ENCODE measurements at places on chromosomes 12 and 14.

- DNase-seq: no peak
- H3K4me1 ChIP-seq: no peaks in the 10 kb centered on the region
- H3K36me3 ChIP-seq: no peaks in the 10 kb centered on the region
- no peak overlapping the region for H3K4me3 ChIP-seq
- H3K27ac ChIP-seq: no peak overlapping the region
Observed at GRCh38 chr12:10457760-10458159, 4.6 kb upstream of the KLRC1 start.

DNA sequence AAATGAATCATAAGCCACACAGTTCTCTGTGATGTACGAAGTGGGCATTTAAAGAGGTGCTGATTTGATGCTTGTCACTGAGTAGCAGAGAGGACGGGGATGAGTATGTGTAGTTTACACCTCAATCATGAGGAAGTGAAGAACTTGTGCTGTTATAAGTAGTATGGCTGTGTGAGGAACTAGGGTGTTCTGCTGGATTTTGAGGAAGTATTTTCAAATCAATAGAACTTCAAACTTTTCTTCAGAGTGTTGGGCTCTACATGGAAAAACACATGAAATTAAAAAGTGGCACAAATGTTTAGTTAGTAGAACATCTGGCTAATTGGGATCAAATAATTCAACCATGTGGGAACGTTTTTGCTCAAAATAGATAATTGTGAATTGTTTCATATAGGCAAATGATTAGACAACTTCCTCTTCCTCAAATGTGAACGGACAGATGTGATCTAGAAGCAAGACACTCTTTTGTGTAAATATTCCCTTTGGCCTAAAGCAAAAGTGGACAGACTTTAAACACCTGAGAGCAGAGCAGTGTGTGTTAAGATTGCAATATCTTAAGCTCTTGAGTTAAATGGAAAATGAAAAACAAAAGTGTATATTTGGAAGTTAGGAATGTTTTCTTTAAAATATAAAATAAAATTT is 168.5 kb downstream of the NAV3 start:
- H3K27me3 ChIP-seq: no peaks in the 10 kb centered on the region
- no peaks in the 10 kb centered on the region for H3K4me1 ChIP-seq
- no peak overlapping the region for H3K27ac ChIP-seq

DNA sequence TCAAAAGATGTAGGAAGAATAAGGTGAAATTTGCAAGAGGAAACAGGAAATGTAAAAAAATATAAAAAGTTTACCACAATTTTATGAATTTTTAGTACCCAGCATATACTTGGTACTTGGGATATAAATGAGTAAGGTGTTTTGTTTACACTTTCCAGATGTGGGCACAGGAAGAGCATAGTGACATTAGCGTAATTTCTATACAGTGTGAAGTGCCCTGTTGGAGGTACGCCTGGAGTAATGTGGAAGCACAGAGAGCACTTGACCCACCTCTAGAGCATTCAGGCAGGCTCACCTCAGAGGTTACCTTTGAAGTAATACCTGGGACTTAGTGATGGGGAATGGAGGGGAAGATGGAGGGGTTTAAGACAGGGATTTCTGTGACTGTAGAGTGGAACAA is 89.5 kb downstream of the AEBP2 start:
- peaks cover 7% of the 10 kb centered on the region for H3K36me3 ChIP-seq
- H3K27ac ChIP-seq: no peak overlapping the region
- no peaks in the 10 kb centered on the region for H3K27me3 ChIP-seq
- no peak overlapping the region for H3K4me3 ChIP-seq
- DNase-seq: no peak
- no peaks in the 10 kb centered on the region for H3K4me1 ChIP-seq

GRCh38 chr14:103126873-103127304 is 3.6 kb downstream of the TNFAIP2 start:
- H3K4me3 ChIP-seq: no peak overlapping the region
- no peak overlapping the region for H3K27ac ChIP-seq
- peaks cover 2% of the 10 kb centered on the region for H3K36me3 ChIP-seq
- peaks cover 26% of the 10 kb centered on the region for H3K4me1 ChIP-seq
- DNase-seq: peak; percentile 89
- H3K27me3 ChIP-seq: peaks cover 3% of the 10 kb centered on the region

GRCh38 chr14:89418976-89419375 is 1.9 kb upstream of the FOXN3 start:
- no peaks in the 10 kb centered on the region for H3K27me3 ChIP-seq
- no peak overlapping the region for H3K27ac ChIP-seq
- H3K36me3 ChIP-seq: peaks cover 2% of the 10 kb centered on the region
- DNase-seq: no peak
- H3K4me1 ChIP-seq: peaks cover 24% of the 10 kb centered on the region
- no peak overlapping the region for H3K4me3 ChIP-seq

GRCh38 chr12:72869024-72869423 is 596.9 kb downstream of the TRHDE start:
- DNase-seq: no peak
- no peak overlapping the region for H3K27ac ChIP-seq

DNA sequence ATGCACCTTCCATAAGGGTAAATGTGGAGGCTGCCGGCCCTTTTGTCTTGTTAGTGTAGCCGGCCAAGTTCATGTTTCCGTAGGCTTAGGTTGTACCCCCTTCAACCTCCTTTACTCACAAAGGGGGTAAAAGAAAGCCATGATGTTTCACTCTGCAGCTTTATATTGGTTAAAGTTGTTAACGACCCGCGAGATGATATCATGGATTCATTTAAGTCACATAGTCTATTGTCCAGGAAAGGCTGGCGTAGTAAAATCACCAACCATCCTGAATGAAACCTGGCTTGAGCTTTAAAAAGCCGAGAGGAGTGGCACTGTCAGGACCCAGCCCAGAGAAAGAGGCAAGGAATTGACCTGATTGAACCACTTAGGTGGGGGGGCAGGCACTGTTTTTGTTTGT is 1.3 kb downstream of the UNG start:
- H3K4me1 ChIP-seq: no peaks in the 10 kb centered on the region
- H3K36me3 ChIP-seq: peaks cover 26% of the 10 kb centered on the region
- peak overlapping the region; percentile 75 for H3K27ac ChIP-seq

- H3K4me3 ChIP-seq: no peak overlapping the region
- H3K27ac ChIP-seq: no peak overlapping the region
- H3K36me3 ChIP-seq: no peaks in the 10 kb centered on the region
- DNase-seq: no peak
Observed at GRCh38 chr12:2268471-2269286, 215.9 kb downstream of the CACNA1C start.

DNA sequence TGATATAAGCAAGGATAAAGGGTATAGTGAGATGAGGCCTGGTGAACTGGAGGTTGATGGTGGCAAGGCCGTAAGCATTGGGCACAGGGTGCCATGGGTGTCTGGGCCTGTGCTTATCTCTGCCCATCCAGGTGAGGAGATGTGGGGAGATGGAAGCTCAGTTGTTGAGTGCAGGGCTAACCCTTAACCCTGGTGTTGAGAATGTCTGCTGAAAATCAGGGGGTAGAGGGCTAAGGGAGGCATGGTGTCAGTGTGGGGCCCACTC is 86.1 kb downstream of the SYNE2 start:
- no peak overlapping the region for H3K27ac ChIP-seq
- DNase-seq: no peak
- no peaks in the 10 kb centered on the region for H3K4me1 ChIP-seq
- no peaks in the 10 kb centered on the region for H3K27me3 ChIP-seq
- no peak overlapping the region for H3K4me3 ChIP-seq
- no peaks in the 10 kb centered on the region for H3K36me3 ChIP-seq

GRCh38 chr14:100566119-100566518 is 21.1 kb downstream of the BEGAIN start:
- no peak for DNase-seq
- H3K27me3 ChIP-seq: peaks cover 14% of the 10 kb centered on the region
- no peak overlapping the region for H3K27ac ChIP-seq
- no peak overlapping the region for H3K4me3 ChIP-seq
- H3K36me3 ChIP-seq: no peaks in the 10 kb centered on the region

DNA sequence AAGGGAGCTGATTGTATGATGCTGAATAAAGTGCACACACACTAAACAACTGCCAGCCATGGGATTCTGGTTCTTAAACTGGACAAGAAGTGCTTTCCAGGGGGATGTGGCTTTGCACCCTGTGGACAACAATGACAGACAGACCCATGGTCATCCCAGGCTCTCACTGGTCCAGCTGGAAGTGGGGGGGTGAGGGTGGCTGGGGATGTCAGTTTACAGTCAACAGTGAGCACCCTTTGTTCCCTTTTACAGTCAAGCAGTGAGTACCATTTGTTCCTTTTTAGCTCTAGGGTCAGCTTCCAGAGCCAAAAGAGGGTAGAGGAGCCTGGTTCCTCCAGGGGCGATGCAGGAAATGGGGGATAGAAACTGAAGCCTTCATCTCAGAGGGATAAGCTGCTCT is 100.7 kb downstream of the SMOC1 start:
- no peak overlapping the region for H3K4me3 ChIP-seq
- no peaks in the 10 kb centered on the region for H3K36me3 ChIP-seq
- peaks cover 4% of the 10 kb centered on the region for H3K27me3 ChIP-seq
- no peaks in the 10 kb centered on the region for H3K4me1 ChIP-seq

- no peaks in the 10 kb centered on the region for H3K4me1 ChIP-seq
- no peak for DNase-seq
- H3K27ac ChIP-seq: no peak overlapping the region
- no peak overlapping the region for H3K4me3 ChIP-seq
- H3K36me3 ChIP-seq: no peaks in the 10 kb centered on the region
Observed at GRCh38 chr12:29795715-29796114, 12.0 kb upstream of the TMTC1 start.

GRCh38 chr12:28135801-28136439 is 54.3 kb upstream of the CCDC91 start:
- H3K36me3 ChIP-seq: no peaks in the 10 kb centered on the region
- H3K4me1 ChIP-seq: no peaks in the 10 kb centered on the region
- no peak overlapping the region for H3K27ac ChIP-seq
- H3K4me3 ChIP-seq: no peak overlapping the region
- H3K27me3 ChIP-seq: no peaks in the 10 kb centered on the region
- no peak for DNase-seq

- H3K4me1 ChIP-seq: no peaks in the 10 kb centered on the region
- H3K36me3 ChIP-seq: no peaks in the 10 kb centered on the region
- no peak for DNase-seq
- peaks cover 11% of the 10 kb centered on the region for H3K27me3 ChIP-seq
Observed at GRCh38 chr14:60722107-60722356, 2.1 kb downstream of the SIX4 start.

DNA sequence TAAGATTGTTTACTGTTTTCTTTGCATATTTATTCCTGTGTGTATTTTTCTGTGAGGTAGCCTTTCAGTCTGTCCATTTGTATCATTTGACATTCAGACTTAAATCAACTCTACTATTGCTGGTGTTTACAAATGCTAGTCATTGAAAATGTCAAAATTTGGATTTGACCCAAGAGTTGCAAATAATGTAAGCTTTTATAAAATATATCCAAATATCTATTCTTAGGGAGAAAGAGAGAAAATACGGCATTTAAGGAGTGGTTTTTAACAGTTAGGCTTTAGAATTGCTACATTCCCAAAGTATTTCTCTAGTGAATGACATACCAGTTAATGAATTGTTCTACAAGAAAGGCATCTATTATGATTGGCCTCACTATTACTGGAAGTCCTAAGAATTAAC is 37.9 kb downstream of the FRS2 start:
- H3K27me3 ChIP-seq: no peaks in the 10 kb centered on the region
- H3K4me3 ChIP-seq: no peak overlapping the region
- H3K27ac ChIP-seq: no peak overlapping the region
- no peak for DNase-seq
- peaks cover 5% of the 10 kb centered on the region for H3K4me1 ChIP-seq
- no peaks in the 10 kb centered on the region for H3K36me3 ChIP-seq

GRCh38 chr14:73634011-73634833 is 10.6 kb upstream of the DNAL1 start:
- DNase-seq: peak; percentile 13
- H3K4me3 ChIP-seq: peak overlapping the region; percentile 19
- H3K36me3 ChIP-seq: no peaks in the 10 kb centered on the region
- no peaks in the 10 kb centered on the region for H3K27me3 ChIP-seq
- H3K27ac ChIP-seq: peak overlapping the region; percentile 32
- H3K4me1 ChIP-seq: peaks cover 3% of the 10 kb centered on the region

DNA sequence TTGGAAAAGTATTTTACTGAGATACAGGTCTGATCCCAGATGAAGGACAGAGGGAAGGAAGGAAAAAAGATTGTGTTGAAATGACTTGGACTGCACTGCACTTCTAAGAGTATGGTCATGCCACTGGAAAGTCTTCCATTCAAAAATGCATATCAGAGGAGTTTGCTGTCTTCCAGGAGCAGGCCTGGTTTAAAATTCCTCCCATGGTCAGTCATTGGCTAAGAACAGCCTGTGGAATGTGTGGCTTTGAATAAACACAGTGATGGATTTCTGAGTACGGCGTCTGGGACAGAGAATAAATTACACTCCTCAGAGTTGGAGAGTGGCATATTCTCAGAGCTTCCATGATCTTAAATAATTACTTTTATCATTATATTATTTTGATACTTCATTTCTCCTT is 245.8 kb upstream of the PDZRN4 start:
- no peak overlapping the region for H3K27ac ChIP-seq
- DNase-seq: no peak
- H3K4me3 ChIP-seq: no peak overlapping the region
- H3K27me3 ChIP-seq: no peaks in the 10 kb centered on the region
- H3K36me3 ChIP-seq: no peaks in the 10 kb centered on the region

- peaks cover 24% of the 10 kb centered on the region for H3K36me3 ChIP-seq
- H3K4me3 ChIP-seq: no peak overlapping the region
- no peak for DNase-seq
- no peaks in the 10 kb centered on the region for H3K27me3 ChIP-seq
- H3K4me1 ChIP-seq: no peaks in the 10 kb centered on the region
- no peak overlapping the region for H3K27ac ChIP-seq
Observed at GRCh38 chr14:100835548-100836310, 9.8 kb downstream of the MEG3 start.

DNA sequence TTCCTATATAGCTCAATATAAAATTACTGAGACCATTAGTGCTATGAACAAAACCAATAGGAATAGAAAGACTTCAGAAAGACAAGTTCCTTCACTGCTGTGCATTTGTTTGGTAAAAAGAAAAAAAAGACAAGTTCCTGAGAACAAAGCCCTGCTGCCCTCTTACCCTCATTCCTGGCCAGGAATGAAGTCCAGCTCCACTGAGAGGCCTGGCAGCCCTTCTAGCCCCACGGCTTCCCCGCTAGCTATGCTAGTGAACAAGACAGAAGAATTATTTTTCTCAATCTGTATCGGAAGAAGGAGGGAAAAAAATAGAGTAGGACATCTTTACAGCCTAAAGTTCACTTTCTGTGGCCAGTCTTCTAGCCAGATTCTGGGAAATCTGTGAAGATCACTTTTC is 1.6 kb downstream of the MFAP5 start:
- no peak overlapping the region for H3K27ac ChIP-seq
- H3K27me3 ChIP-seq: no peaks in the 10 kb centered on the region
- no peaks in the 10 kb centered on the region for H3K36me3 ChIP-seq
- no peaks in the 10 kb centered on the region for H3K4me1 ChIP-seq
- no peak overlapping the region for H3K4me3 ChIP-seq

- H3K27ac ChIP-seq: no peak overlapping the region
- DNase-seq: no peak
- no peak overlapping the region for H3K4me3 ChIP-seq
- no peaks in the 10 kb centered on the region for H3K4me1 ChIP-seq
- no peaks in the 10 kb centered on the region for H3K27me3 ChIP-seq
Observed at GRCh38 chr14:61836184-61836583, 74.0 kb downstream of the SNAPC1 start.
